HCT116 (cell line): ENCODE measurements at places on chromosomes 5 and 9. TPM values are rescaled to one million over a fixed set of nuclear protein-coding genes. Genes with fewer than 3 reads are reported as not detected.

GRCh38 chr5:54757541-54757940 lies 227.9 kb downstream of the ESM1 start:
- H3K4me3 ChIP-seq = no peak overlapping the region
- H3K27me3 ChIP-seq = peaks cover 8% of the 10 kb centered on the region; the same call in 1 of the 2 replicates
- no peaks in the 10 kb centered on the region for H3K36me3 ChIP-seq
- no peak overlapping the region for H3K27ac ChIP-seq

DNA sequence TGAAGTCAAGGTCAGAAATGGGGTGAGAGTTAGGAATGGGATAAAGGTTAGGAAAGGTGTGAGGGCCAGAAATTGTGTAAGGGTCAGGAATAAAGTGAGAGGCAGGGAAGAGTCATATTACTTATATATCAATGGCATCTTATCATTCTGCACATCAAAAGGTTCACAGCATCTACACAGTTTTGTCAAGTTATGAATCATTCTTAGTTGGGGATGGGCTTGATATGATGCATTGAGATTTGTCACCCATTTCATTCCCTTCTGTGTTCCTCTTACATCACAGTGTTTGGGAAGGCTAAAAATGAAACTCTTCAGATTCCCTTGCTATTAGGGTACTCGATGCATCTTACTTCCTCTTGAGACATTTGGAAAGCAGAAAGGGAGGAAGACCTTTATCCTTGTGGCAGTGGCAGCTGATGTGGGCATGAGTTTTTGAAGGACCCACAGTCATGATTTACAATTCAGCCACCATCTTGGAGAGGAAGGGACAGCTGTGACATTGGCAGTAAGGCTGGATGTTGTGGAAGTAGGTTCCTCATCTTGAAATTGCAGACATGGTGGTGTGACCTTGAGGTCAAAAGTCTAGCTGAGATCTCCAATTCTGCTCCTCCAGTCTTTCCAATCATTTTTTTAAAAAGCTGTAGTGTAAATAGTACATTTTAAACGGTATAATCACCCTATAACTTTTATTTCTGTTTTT lies 24.2 kb upstream of the NPR3 start:
- no peak for DNase-seq
- H3K4me3 ChIP-seq = no peak overlapping the region
- H3K27me3 ChIP-seq = no peaks in the 10 kb centered on the region
- H3K36me3 ChIP-seq = no peaks in the 10 kb centered on the region

The TDRD7 gene
- 8.0 TPM for total RNA-seq

- peaks cover 9% of the 10 kb centered on the region for H3K4me1 ChIP-seq
- H3K36me3 ChIP-seq = no peaks in the 10 kb centered on the region
- no peak overlapping the region; the same call in 1 of the 2 replicates for H3K27ac ChIP-seq
- DNase-seq = no peak
Measured at GRCh38 chr9:136372561-136373299, 739 bp downstream of the CARD9 start.

DNA sequence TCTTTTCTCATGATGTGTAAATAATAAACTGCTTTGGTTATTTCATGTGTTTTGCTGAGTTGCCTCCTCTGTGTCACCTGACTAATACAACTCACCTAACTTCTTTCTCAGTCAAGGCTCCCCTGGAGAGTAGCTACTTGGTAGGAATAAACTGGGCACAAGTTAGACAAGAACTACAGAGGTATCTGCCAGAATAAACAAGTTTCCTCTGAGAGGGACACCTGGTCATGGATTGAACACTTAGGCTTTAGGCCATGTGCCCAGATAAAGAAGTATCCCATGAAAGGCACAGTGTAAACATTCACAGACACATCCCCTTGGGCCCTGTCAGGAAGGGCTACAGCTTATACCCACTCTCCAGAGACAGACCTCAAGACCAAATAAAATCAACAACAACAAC lies 532.5 kb downstream of the KIF4B start:
- no peak overlapping the region for H3K27ac ChIP-seq
- H3K4me3 ChIP-seq = no peak overlapping the region
- H3K36me3 ChIP-seq = no peaks in the 10 kb centered on the region
- H3K27me3 ChIP-seq = no peaks in the 10 kb centered on the region
- DNase-seq = no peak

The ANKRD31 gene
- 0.30 TPM for total RNA-seq

The VLDLR gene
- 0.17 TPM for total RNA-seq

- H3K27me3 ChIP-seq = no peaks in the 10 kb centered on the region
- H3K36me3 ChIP-seq = no peaks in the 10 kb centered on the region
- H3K4me1 ChIP-seq = no peaks in the 10 kb centered on the region
- no peak overlapping the region for H3K4me3 ChIP-seq
- no peak for DNase-seq
- H3K27ac ChIP-seq = no peak overlapping the region
Measured at GRCh38 chr5:15261269-15261995, 238.5 kb upstream of the FBXL7 start.

DNA sequence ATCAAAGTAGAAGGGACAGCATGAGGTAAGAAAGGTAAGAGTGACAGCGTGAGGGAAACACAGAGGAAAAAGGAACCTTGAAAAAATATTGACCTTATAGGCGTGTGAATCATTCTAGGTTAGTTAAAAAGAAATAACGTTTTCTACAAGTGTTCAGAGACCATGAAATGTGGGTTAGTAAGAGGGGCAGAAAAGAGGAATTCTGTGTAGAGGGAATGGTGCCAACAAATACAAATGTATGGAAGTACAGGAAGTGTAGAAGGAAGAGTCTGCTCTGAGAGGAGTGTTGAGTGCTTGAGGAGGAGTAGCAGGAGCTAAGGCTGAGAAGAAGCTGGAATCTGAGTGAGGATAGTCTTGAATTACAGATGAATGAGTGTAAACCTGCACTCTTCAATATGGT lies 418.6 kb upstream of the RIOK2 start:
- DNase-seq = no peak
- no peak overlapping the region for H3K27ac ChIP-seq
- H3K4me1 ChIP-seq = no peaks in the 10 kb centered on the region
- H3K36me3 ChIP-seq = no peaks in the 10 kb centered on the region
- H3K27me3 ChIP-seq = no peaks in the 10 kb centered on the region

GRCh38 chr9:125822902-125823301 lies 75.7 kb downstream of the PBX3 start:
- DNase-seq = no peak
- no peaks in the 10 kb centered on the region for H3K27me3 ChIP-seq
- H3K4me1 ChIP-seq = no peaks in the 10 kb centered on the region

DNA sequence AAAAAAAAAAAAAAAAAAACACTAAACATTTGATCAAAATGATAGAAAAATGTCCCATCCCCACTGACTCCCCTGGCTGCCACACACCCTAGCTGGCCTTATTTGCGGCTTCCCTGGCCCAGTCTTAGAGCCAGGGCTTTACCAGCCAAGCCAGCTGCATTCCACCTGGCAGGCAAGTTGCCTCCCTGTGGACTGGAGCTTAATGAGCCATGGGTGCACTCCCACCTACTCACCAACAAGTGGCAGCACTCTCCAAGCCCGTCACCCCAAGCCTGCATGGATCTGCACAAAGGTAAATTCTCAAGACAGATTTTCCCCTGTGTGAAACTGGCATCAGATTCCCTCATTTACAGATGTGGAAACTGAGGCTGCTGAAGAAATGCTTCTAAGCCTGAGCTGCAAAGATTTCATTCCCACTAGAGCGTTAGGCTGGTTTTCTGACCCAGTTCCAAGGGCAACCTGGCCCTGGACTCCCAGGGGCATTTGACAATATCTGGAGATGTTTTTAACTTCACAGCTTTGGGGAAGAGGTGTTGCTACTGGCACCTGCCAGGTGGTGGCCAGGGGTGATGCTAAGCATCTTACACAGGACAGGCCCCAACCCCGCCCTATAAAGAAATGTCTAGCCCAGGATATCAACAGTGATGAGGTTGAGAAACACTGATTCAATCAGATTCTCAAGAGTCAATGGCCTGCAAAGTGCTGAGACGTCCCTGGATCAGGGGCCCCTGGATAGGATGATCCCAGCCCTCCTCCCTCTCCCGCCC lies 21.9 kb upstream of the VDAC1 start:
- H3K27me3 ChIP-seq = no peaks in the 10 kb centered on the region
- peaks cover 8% of the 10 kb centered on the region for H3K4me1 ChIP-seq
- no peak overlapping the region for H3K27ac ChIP-seq
- peak; percentile 56 for DNase-seq
- no peak overlapping the region for H3K4me3 ChIP-seq

The ZDHHC11B gene
- 3.8 TPM for total RNA-seq
